Testis (tissue), 5 donors: ENCODE measurements at places on chromosomes 11 and 22. TPM values are rescaled to one million over a fixed set of nuclear protein-coding genes. Genes with fewer than 3 reads are reported as not detected.

The NCF4 gene
- 7.1 TPM for polyA plus RNA-seq

The BIRC3 gene
- 6.2 TPM for polyA plus RNA-seq

The TMEM223 gene
- polyA plus RNA-seq: 11.5 TPM

The SCGB1A1 gene
- not detected for polyA plus RNA-seq

The PDGFB gene
- polyA plus RNA-seq: 7.7 TPM

The C22orf31 gene
- 4.5 TPM for polyA plus RNA-seq

The PATE2 gene
- 0.76 TPM for polyA plus RNA-seq

The CST6 gene
- polyA plus RNA-seq: 3.0 TPM

The B4GAT1 gene
- 23.2 TPM for polyA plus RNA-seq

The SCO2 gene
- polyA plus RNA-seq: 1.8 TPM

The OR52I2 gene
- polyA plus RNA-seq: not detected

GRCh38 chr22:25942115-25942855 lies 200.3 kb downstream of the MYO18B start:
- no peak for DNase-seq

DNA sequence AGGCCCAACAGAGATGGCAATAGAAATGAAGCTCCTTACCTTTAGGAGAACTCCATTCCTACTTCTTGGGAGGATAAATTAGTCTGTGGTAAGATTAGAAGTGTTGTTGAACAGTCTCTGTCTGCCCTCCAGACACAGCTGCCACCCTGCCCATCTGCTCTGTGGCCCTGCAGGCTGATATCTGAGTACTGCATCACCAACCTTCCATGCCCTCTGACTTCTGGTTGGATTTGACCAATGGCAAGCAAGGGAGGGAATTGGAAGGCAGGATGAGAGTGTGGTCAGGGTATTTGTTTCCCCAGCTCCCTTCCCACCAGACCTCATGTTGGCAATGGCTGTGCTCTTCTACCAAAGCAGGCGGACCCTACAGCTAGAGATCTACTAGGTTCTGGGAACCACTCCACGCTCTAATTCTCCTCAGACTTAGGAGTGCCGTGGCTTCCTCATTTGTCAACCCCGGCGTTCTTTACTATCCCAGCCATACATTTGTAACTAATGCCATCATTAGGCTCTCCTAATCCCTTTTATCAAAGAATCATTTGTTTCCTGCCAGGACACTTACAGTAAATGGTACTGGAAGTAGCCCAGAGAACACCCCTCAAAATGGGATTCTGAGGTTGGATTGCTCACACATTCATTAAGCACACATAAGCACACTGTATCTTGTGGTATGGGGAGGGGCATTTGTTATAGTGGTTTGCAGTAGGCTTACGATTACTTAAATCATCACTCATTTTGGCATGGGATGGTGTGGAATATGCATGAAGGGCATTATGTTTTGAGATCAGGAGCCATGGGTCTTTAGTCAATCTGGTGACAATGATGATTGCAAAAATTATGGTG lies 35.4 kb upstream of the CD44 start:
- no peak for DNase-seq

DNA sequence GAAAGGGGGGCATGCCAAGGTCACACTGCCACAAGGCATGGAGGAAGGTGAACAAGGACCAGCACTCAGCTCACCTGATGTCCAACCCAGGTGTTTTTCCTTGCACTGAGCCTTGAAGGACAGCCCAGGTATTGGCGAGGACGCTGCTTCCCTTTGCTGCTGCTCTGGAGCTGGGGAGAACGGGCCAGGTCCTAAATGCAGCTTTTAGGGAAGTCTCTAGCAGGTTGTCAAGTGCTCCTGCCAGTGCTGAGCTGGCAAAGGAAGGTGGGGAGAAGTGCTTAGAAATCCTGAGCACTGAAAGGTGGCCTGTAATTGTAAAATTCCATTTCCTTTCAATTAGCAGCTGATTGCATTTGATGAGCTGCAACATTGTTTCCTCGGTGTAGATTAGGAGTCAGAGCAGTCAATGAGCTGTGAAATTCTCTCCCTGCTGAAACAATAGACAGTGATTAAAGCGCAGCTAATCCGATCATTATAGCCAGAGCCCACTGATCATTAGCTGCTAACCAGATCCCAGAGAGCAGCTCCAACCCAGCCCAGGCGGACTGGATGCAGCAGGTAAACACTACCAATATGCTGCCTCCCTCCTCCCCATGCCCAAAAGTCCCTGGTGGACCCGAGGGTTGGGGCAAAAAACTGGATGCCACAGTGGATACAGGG lies 507.6 kb downstream of the INSC start:
- no peak for DNase-seq

DNA sequence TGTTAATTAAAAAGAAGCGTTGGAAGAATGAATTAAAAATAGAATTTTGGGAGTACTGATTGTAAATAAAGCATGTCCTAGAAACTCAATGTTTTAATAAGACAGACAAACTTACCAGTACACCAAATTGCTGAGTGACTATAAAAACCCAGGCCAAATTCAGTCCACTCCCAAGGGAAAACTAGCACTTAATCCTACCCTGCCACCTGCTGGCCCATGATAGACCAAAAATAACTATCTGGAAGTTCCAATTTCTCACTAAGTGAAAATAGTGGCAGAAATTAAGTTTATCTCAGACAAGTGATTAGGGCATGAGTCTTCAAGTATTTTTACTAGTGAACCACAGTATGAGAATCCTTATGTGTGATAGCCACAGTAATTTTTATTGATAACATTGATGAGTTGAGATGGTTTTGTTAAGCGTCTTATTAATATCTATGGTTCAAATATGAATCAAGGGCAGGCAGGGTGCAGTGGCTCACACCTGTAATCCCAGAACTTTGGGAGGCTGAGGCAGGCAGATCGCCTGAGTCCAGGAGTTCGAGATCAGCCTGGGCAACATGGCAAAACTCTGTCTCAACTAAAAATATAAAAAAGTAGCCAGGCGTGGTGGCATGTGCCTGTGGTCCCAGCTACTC lies 9.8 kb upstream of the DDX10 start:
- DNase-seq: peak; percentile 59

- DNase-seq: peak; percentile 64
These were observed at the start of gene TUB for GRCh38 chr11:8080674-8081590. Gene TUB, plus strand, starts transcription at chr11:8081211. Its CDS starts 300 bp downstream, at chr11:8081511.

DNA sequence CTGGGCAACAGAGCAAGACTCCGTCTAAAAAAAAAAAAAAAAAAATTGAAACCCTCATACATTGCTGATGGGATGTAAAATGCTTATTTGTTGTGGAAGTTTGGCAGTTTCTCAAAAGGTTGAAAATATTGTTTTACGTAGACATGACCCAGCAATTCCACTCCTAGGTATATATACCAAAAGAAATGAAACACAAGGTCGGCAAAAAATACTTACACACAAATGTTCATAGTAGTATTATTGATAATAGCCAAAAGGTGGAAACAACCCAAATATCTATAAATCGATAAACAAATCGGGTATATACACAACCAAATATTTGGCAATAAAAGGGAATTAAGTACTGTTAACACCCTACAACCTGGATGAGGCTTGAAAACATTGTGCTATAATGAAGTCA lies 5.1 kb upstream of the ZNF143 start:
- no peak for DNase-seq

GRCh38 chr11:60513496-60514460 lies 1.4 kb upstream of the MS4A13 start:
- no peak for DNase-seq

GRCh38 chr11:8329847-8330361 lies 66.2 kb upstream of the LMO1 start:
- no peak for DNase-seq

GRCh38 chr11:126268361-126268707 lies 361 bp downstream of the SRPRA start:
- no peak for DNase-seq

- DNase-seq: no peak
These were observed 71.6 kb downstream of the C11orf58 start for GRCh38 chr11:16809886-16810668.

- peak; percentile 81 for DNase-seq
These were observed 32.7 kb upstream of the GLYATL1B start for GRCh38 chr11:59053387-59053786.

DNA sequence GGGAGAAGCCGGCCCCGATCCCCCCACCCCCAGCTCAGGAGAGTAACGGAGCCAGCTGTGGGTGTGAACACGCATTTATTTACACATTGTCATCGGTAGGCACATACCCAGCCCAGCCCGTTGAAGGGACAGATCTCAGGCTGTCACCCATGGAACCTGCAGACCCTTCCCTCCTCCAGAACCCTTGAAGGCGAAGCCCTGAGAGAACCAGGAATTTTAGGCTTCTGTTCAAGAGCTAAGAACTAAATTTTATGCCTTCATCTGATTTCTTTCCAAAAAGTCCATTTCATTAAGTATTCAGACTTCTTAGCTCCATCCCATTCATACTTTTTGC lies 379 bp upstream of the BRMS1 start:
- no peak for DNase-seq

DNA sequence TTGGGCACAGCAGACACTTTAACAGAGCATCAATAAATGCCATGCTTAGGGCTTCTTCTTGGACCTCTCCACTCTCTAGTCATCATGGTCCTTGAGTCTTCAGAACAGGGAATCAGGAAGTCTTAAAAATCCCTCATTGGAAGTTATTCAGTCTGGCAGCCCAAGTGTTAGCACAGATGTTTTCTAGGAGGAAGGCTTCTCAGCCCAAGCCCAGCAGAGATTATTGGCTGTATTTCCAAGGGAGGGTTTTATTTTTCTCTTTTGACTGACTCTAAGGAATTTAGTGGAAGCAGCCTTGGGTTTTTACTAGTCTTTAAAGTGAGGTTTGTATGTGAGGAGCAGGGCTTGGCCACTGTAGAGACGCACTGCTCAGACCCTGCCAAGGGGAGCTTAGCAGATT lies 41.9 kb downstream of the CEP164 start:
- no peak for DNase-seq

- no peak for DNase-seq
These were observed 75.6 kb upstream of the APOA1 start for GRCh38 chr11:116913000-116913399.

- DNase-seq: no peak
These were observed 3.1 kb downstream of the ARHGAP1 start for GRCh38 chr11:46697303-46697702.

GRCh38 chr11:9629064-9629463 lies 34.8 kb upstream of the SWAP70 start:
- DNase-seq: no peak

DNA sequence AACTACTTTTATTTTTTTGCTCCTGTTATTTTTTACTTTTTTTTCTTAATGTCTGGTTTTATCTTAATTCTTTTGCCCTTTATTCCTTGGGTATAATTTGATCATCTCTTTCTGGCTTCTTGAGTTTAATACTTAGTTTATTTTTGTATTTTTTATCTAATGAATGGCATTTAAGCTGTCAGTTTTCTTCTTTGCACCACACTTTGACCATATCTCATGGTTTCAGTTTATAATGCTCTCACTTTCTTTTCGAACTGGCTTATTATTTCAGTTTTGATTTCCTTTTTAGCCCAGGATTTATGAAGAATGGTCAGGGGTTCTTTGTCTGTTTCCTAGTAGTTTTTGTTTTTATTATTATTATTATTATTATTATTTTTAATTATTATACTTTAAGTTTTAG lies 48.3 kb downstream of the QSER1 start:
- no peak for DNase-seq

GRCh38 chr11:96815236-96815635 lies 425.4 kb downstream of the JRKL start:
- DNase-seq: no peak

DNA sequence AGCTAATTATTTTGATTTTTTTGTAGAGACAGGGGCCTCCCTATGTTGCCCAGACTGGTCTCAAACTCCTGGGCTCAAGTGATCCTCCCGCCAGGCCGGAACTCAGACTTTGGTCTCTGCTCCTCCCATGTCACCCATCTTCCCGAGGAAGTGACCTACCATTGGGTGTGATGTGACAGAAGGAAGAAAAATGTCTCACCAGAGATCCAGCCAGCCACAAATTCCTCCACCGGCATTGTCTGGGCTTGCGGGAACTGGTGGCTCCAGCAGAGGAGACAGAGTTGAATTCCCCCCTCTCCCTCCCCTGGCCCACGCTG lies 772 bp downstream of the SLC25A45 start:
- no peak for DNase-seq

DNA sequence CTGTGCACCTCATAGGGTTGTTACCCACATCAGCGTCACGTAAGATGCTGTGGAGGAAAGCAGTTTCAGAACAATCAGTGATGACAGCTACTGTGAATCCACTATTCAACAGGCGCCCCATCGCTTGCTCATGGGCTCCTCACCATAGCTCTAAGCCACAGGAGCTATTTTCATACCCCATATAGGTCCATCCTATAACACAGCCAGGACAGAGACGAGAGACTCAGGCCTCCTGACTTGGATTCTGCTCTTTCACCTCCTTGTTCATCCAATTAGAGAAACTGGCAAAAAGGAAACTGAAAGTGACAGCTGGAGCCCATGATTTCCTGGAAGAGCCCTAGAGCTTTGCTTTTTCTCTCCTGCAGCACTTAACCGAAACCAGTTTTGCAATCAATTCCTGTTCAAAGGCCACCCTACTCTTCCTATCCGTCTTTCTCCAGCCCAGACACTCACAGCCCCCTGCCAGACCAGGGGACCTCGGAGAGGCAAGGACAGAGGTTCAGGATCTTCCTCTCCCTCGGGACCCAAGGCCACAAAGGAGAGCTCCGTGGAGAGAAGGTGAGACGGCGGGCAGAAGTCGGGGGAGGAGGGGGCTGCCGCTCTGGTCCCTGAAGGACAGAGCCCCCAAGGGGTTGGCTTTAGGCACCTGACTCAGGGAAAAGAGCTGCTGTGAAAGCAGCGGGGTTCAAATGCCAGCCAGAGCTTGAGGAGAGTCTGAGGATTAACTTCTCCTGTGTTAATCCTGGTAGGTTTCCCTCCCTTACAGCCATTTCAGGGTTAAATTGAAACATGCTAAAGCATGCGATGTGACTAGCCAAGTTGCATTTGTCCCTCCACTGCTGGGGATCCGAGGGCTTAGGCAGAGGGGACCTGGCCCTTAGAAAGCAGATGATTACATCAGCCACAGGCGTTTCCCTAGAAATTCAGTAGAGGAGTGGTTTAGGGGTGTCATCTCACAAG lies at the start of gene APOL6:
Gene APOL6, plus strand, starts transcription at position 381 of the 960 bp plus-strand sequence. CDS start 7,980 bp downstream, outside the sequence.
- peak; percentile 47 for DNase-seq

- no peak for DNase-seq
These were observed 10.0 kb upstream of the TMEM191C start for GRCh38 chr22:21457023-21457787.
